ENCODE measurements at places on chromosomes 4 and X. TPM values are rescaled to one million over a fixed set of nuclear protein-coding genes. Genes with fewer than 3 reads are reported as not detected.

- no peaks in the 10 kb centered on the region for H3K36me3 ChIP-seq
- H3K4me3 ChIP-seq, result no peak overlapping the region
- no peak overlapping the region for H3K27ac ChIP-seq
- H3K4me1 ChIP-seq, result no peaks in the 10 kb centered on the region
- no peak for DNase-seq
Observed at GRCh38 chr4:159520074-159520473, 417.2 kb downstream of the RAPGEF2 start.

GRCh38 chr4:153649572-153649991 lies 34.5 kb upstream of the TLR2 start:
- H3K27ac ChIP-seq, result no peak overlapping the region
- DNase-seq, result no peak
- H3K4me1 ChIP-seq, result peaks cover 19% of the 10 kb centered on the region
- no peaks in the 10 kb centered on the region for H3K36me3 ChIP-seq
- H3K4me3 ChIP-seq, result no peak overlapping the region

DNA sequence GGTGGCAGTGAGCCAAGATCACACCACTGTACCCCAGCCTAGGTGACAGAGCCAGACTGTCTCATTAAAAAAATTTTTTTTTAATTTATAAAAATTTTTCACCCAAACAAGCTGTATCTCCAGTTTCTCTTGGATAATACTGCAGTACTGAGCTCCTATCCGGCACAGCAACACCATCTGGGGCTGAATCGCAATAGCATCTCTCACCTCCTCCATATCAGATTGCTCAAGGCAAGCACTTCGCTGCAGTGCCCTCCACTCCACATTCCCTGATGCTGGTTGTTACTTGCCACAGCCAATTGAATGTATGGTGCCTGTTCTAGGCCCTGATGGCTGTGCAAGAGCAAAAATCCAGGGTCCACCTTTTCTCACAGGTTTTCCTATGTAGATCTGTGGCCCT lies 69.3 kb upstream of the FAM241A start:
- no peak overlapping the region for H3K27ac ChIP-seq
- H3K4me3 ChIP-seq, result no peak overlapping the region
- no peaks in the 10 kb centered on the region for H3K36me3 ChIP-seq
- DNase-seq, result no peak

RBMXL3 gene
- total RNA-seq, result not detected

All from T-cell (primary cell).